ENCODE measurements at places on chromosomes 6 and 20. TPM values are rescaled to one million over a fixed set of nuclear protein-coding genes. Genes with fewer than 3 reads are reported as not detected.
A peak's percentile ranks its signal among the peaks of the same experiment; 100 is the strongest.

DNA sequence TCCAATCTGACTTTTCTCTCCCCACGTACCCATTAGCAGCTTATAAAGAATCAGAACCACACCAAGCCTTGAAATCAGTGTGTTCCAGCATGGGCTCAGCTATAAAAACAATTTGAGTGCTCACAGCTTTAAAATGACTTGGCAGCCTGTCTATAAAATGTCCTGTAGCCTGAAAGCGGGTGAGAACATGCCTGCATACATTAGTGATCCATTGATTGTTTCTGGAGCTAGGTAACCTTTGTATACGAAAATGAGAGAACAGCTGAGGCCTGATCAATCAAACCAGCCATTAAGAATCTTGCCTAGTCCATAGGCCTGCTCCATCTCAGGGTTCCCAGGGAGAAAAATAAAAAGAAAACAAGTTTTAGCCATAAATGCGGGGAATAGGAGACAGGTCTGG, 245.8 kb upstream of the SULF2 start:
- no peaks in the 10 kb centered on the region for H3K27me3 ChIP-seq
- no peak for DNase-seq
- H3K4me1 ChIP-seq, result no peaks in the 10 kb centered on the region
- no peak overlapping the region for H3K4me3 ChIP-seq
- H3K27ac ChIP-seq, result no peak overlapping the region

DNA sequence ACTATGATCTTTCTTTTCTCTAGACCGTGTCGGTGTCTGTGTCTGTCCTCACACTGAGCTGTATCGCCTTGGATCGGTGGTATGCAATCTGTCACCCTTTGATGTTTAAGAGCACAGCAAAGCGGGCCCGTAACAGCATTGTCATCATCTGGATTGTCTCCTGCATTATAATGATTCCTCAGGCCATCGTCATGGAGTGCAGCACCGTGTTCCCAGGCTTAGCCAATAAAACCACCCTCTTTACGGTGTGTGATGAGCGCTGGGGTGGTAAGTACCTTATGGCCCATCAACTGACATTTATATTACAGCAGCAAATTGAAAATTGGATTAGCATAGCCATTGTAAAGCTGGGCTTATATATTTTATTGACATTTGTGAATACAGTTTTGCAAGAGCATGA, 72.2 kb upstream of the GFRAL start:
- H3K27me3 ChIP-seq, result no peaks in the 10 kb centered on the region
- no peak for DNase-seq
- H3K4me1 ChIP-seq, result no peaks in the 10 kb centered on the region

- H3K4me3 ChIP-seq, result peak overlapping the region; percentile 78
- no peaks in the 10 kb centered on the region for H3K36me3 ChIP-seq
- peak; percentile 89 for DNase-seq
- H3K27me3 ChIP-seq, result no peaks in the 10 kb centered on the region
Observed at GRCh38 chr6:26054781-26055718, 32.2 kb upstream of the HFE start.

GRCh38 chr20:56347628-56348304, 11.0 kb upstream of the FAM210B start:
- no peak for DNase-seq
- H3K27ac ChIP-seq, result no peak overlapping the region
- peaks cover 8% of the 10 kb centered on the region for H3K4me1 ChIP-seq

- H3K4me3 ChIP-seq, result no peak overlapping the region
- no peaks in the 10 kb centered on the region for H3K4me1 ChIP-seq
- H3K36me3 ChIP-seq, result no peaks in the 10 kb centered on the region
- no peaks in the 10 kb centered on the region for H3K27me3 ChIP-seq
- DNase-seq, result no peak
Observed at GRCh38 chr6:12592634-12593033, 123.9 kb upstream of the PHACTR1 start.

DNA sequence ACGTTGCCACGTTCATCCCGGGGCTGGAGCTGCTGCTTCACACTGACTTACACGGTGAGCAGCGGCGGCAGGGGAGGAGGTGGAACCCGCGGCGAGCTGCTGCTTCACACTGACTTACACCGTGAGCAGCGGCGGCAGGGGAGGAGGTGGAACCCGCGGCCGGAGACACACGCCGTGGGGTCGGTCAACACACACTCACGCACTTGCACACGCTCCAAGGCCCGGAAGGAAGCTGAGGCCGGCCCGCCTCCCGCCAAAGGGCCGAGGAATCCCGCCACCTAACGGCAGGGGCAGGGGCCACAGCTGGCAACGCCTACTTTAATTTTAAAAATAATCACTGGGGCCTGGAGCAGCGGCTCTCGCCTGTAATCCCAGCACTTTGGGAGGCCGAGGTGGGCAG, 94.4 kb upstream of the FOXC1 start:
- H3K27me3 ChIP-seq, result no peaks in the 10 kb centered on the region
- no peaks in the 10 kb centered on the region for H3K4me1 ChIP-seq
- no peak for DNase-seq
- no peak overlapping the region for H3K4me3 ChIP-seq
- no peaks in the 10 kb centered on the region for H3K36me3 ChIP-seq

DNA sequence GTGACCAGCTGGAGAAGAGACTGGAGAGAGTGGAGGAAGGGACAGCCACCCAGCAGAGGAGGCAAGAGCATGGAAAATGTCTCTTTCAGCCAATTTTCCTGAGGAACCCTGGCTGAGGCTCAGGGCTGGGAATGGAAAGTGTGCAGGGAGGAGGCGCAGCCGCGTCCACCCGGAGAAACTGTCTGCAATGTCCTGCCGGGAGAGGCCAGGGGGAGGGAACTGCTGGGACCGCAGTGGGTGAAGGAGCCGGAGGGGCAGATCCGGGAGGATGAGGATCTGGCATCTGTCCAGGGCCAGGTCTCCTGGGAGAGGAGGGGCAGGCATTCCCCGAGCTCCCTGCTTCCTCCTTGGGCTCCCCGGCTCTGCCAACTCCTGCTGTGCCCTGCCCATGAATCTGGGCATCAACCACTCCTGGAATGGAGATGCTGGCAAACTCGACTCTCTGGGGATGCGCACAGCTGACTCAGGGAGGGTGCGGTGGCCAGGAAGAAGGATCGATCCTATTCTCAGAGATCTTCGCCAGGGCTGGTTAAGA, 17.4 kb upstream of the HM13 start:
- H3K4me3 ChIP-seq, result no peak overlapping the region
- no peak overlapping the region for H3K27ac ChIP-seq
- no peak for DNase-seq

DNA sequence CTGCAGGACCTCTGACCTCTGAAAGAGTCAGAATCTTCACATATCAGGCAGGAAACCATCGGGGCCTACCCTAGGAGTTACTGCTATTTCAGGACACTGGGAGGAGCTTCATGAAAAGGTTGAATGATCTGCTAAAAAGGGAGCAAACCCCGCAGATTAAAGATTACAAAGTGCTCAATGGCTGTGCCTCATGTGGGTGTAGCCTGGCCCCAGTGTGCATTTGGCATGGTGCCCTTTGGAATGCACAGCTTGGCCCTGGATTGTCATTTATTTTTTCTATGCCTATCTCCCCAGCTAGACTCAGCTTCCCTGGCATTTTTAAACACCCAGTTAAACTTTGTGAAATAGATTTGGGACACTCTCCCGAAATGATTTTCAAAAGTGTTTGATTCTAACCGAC, 368.5 kb upstream of the SPTLC3 start:
- no peaks in the 10 kb centered on the region for H3K36me3 ChIP-seq
- no peaks in the 10 kb centered on the region for H3K27me3 ChIP-seq
- H3K27ac ChIP-seq, result no peak overlapping the region
- no peak for DNase-seq

DNA sequence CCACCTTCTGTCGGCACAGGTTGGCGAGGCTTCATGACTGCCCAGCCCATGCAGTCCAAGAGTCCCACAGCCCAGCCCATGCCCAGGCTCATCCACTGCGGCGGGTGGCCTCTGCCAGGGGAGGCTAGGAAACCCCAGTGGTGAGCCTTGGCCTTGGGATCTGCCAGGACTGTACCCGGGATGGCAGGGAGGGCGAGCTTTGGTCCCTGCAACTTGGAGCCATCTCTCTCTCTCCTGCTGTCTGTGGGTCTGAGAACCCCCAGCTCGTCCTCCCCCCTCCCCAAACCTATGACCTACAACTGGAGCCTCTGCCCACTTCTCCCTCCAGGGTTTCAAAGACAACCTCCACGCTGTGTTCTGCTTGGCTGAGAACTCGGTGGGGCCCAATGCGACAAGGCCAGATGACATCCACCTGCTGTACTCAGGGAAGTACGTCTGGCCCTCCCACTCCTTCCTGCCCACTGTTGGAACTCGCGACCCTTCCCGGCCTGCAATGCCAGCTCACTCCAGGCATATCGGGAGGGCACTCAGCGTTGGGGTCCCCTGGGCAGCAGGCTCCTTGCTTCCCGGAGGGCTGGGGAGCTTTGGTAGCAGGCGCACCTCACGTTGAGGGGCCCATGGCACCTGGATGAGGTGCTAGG, 19.7 kb downstream of the NPEPL1 start:
- no peak for DNase-seq
- no peak overlapping the region for H3K27ac ChIP-seq
- no peaks in the 10 kb centered on the region for H3K27me3 ChIP-seq
- H3K4me1 ChIP-seq, result no peaks in the 10 kb centered on the region
- H3K4me3 ChIP-seq, result no peak overlapping the region
- H3K36me3 ChIP-seq, result no peaks in the 10 kb centered on the region

DNA sequence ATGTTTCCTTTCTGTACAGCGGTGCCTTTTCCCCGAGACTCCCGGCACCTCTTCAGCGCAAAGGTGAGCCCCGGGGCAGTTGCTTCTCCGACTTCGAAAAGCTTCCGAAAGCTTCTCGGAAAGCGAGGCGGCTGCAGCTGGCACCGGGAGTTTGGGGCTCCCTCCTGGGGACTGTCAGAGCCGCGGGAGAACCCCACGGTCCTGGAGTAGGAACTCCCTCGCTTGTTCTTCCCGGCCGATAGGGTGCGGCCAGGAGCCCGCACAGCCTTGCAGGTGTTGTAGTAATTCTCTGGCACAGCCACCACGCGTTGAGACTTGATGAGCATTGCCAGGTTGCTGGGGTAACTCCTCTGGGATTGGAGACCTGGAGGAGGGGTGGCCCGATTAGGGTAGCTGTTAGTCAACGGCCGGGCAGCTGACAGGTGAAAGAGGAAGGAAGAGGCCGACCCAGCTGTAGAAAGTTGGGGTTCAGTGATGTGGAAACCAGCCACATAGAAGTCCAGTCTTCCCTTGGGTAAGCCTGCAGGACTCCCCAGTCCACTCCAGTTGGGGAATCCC, 721 bp downstream of the KDM1B start:
- no peaks in the 10 kb centered on the region for H3K36me3 ChIP-seq
- no peak for DNase-seq
- peak overlapping the region; percentile 92 for H3K4me3 ChIP-seq
- H3K27me3 ChIP-seq, result no peaks in the 10 kb centered on the region

GRCh38 chr6:6191476-6191875, 129.0 kb downstream of the F13A1 start:
- H3K4me3 ChIP-seq, result no peak overlapping the region
- H3K27ac ChIP-seq, result no peak overlapping the region
- H3K4me1 ChIP-seq, result no peaks in the 10 kb centered on the region
- DNase-seq, result no peak
- H3K27me3 ChIP-seq, result no peaks in the 10 kb centered on the region
- no peaks in the 10 kb centered on the region for H3K36me3 ChIP-seq

DNA sequence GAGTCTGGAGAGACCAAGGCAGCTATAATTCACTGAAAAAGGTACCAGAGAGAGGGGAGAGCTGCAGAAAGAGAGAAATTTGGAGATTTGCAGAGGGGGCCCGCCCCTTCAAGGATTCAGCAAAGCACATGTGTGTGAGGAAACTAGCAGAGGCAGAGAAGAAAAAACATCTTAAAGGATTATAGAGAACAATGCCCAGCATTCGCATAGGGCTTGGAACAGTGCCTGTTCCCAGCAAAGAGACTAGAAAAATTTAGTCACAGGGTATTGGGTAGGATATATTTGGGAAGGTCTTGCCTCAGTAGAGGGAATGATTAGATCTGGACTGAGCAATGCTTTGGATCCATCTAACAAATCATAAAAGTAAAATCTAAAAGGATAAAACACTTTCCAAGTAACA, 44.0 kb downstream of the SRPK1 start:
- H3K27me3 ChIP-seq, result no peaks in the 10 kb centered on the region
- DNase-seq, result no peak
- H3K36me3 ChIP-seq, result peaks cover 4% of the 10 kb centered on the region
- no peaks in the 10 kb centered on the region for H3K4me1 ChIP-seq

- H3K27me3 ChIP-seq, result no peaks in the 10 kb centered on the region
- no peak overlapping the region for H3K27ac ChIP-seq
- no peaks in the 10 kb centered on the region for H3K36me3 ChIP-seq
- no peaks in the 10 kb centered on the region for H3K4me1 ChIP-seq
- DNase-seq, result no peak
Observed at GRCh38 chr6:117512987-117513573, 30.6 kb downstream of the DCBLD1 start.

DNA sequence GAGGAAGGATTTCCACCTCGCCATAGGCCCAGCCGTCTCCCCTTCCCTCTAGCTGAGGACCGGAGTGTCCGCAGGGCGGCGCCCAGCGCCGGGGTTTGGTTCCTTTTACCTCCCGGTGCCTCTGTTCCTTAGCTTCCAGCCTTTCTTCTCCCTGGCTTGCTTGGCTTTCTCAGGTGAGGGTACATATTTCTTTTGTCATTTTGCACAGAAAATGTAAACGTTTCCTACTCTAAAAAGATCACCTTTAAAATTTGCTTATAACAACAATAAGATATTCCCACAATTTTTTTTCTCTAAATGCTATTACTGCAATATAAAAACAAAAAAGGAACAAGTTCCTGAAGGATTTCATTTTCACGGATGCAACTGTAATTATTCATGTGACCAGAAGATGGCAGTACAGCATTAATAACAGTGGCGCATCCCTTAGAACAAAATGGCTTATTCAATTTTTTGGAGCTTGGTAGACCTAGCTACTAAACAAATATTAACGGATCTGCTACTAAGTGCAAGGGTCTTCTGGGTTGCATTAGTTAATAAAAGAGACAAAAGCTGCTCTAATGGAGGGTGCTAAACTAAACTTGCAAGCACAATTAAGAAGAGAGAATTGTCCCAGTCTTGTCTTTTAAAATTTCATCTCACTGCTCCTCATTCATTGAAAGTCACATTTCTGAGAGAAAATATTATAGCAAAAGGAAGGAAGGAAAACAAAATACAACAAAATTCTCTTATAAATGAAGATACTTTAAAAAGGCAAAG, 172.9 kb downstream of the ADGRG6 start:
- H3K27me3 ChIP-seq, result no peaks in the 10 kb centered on the region
- peak; percentile 33 for DNase-seq
- no peaks in the 10 kb centered on the region for H3K36me3 ChIP-seq
- no peak overlapping the region for H3K27ac ChIP-seq
- no peaks in the 10 kb centered on the region for H3K4me1 ChIP-seq

DNA sequence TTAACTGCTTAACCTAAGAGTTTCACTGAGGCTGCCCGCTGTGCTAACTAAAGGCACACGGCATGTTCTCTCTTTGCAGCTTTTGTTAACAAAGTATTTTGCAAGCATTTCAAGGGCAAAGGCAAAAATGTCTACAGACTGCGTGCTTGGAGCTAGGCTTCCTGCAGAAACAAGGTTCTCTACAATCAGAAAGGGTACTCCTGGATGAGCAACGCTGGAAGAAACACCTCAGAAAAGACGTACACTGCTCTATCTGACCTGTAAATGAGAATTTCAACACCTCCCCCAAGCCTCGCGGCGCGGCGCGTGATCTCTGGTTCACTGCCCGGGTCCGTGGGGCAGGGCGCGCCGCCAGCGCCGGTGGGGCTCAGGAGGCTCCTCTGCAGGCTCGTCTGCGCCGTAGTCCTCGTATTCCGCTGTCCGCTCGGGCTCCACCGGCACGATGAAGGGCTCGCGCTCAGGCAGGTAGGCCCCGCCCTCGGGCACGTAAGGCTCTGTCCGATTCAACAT, 120.9 kb downstream of the COL12A1 start:
- no peak for DNase-seq
- no peaks in the 10 kb centered on the region for H3K4me1 ChIP-seq
- no peaks in the 10 kb centered on the region for H3K36me3 ChIP-seq
- H3K4me3 ChIP-seq, result no peak overlapping the region

The HNF4A gene
- total RNA-seq, result not detected

The GNAS-AS1 gene
- total RNA-seq, result 1.1 TPM

The LTB gene
- 802 TPM for total RNA-seq

The TRIM31 gene
- not detected for total RNA-seq
